ENCODE measurements at places on chromosomes 3 and 15.

- DNase-seq = no peak
Observed at GRCh38 chr3:109375975-109376374, 38.6 kb upstream of the DPPA4 start.

GRCh38 chr3:58613236-58614132 is 36.3 kb upstream of the FAM107A start:
- no peak for DNase-seq

DNA sequence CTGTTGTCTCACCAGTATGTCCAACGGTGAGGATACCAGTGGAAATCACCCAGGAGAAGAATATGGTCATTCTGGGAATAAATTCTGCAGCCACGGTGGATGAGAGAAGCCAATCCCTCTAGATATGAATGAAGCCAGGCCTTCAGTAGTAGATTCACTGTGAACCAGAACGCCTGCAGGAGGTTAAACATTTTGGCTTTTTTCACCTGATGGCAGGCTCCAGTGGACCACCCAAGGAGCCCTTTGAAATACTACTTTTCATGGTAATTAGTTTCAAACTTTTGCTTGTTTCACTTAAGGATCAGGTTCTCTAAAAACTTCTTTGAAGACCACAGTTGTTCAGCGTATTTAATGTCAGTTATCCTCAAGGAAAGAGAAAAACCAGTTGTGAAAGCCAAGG is 353.4 kb downstream of the RORA start:
- no peak for DNase-seq

DNA sequence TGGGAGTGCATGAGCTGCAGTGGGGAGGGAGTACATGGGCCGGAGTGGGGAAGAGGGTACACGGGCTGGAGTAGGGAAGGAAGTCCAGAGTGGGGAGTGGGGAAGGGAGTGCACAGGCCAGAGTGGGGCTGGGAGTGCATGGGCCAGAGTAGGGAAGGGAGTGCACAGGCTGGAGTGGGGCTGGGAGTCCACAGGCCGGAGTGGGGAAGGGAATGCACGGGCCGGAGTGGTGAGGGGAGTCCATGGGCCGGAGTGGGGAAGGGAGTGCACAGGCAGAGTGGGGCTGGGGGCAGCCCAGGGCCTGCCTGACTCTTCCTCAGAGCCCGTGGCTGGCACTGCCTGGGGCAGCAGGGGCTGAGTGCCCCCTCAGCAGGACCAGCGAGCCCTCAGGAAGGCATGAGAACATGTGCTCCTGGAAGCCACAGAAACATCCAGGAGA is 40.7 kb downstream of the KLF15 start:
- no peak for DNase-seq

DNA sequence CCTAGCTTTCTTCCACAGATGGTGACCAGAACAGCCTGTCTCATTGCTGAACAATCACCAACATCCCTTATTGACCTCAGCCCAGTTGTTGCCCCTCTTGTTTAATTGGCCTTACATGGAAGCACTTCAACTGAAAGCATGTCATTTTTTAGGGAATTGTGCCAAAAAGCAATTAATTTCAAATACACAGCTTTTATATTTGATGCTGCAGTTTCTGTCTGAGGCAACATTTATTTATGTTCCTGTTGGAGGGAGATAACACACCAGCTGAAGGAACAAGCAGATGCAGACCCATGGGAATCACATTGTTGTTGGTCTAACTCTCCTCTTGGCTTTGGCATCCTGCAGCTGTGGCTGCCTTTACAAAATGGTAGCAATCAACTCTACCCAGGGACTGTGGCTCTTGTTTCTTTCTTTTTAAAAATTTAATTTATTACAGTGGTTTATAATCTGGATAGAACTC is 498.1 kb upstream of the RGMA start:
- no peak for DNase-seq

DNA sequence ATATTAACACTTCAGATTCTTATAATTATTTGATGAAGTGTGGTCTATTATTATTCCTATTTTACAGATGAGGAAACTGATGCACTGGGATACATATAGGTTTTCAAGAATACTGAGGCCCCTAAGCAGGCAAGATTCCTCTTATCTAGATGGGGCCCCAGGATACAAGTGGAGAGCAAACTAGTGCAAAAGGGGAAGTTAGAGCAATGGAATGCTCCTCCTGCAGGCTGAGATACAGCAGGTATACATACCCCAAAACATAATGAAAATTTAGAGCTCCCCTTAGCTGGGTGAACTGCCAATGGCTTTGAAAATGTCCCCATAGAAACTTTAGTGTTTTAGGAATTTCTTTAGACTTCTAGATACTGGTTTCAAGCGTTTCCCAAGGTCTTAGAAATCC is 247.1 kb downstream of the CHST2 start:
- DNase-seq = no peak

- no peak for DNase-seq
Observed at GRCh38 chr3:41900265-41900664, 61.6 kb downstream of the ULK4 start.

DNA sequence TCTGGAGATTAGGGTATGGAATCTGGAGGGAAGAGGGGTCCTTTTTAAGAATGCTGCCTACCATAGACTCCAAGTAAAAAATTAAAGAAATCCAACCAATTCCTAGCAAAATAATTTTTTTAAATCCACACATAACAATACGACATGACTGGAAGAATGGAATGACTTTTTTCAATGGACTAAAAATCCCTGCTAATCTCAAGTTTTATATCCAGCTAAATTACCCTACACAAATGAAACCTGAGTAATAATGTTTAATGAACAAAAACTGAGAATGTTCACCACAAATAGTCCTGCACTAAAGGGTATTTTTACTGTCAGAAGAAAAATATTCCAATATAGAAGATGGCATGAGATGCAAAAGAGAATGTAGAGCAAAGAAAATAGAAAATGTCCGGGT is 220.3 kb upstream of the AGTR1 start:
- no peak for DNase-seq

GRCh38 chr15:51992953-51993352 is 21.4 kb upstream of the LEO1 start:
- DNase-seq = no peak

DNA sequence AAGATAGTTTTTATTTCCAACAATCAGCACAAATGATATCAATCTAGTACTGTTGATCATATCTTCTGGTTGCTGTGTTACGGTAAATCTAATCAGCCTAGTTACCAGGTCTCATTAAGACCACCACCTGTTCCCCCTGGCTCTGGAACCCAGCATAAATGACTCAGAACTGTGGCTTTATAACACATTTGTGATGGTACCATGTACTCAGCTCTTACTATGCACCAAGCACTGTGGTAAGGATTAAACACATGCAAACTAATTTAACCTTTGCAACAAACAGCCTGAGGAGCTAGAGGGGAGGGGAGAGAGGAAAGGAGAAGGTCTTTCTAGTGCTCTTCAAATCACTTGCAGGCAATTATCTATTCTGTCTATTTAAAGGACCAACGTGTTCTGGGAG is 173.9 kb upstream of the LMCD1 start:
- no peak for DNase-seq

DNA sequence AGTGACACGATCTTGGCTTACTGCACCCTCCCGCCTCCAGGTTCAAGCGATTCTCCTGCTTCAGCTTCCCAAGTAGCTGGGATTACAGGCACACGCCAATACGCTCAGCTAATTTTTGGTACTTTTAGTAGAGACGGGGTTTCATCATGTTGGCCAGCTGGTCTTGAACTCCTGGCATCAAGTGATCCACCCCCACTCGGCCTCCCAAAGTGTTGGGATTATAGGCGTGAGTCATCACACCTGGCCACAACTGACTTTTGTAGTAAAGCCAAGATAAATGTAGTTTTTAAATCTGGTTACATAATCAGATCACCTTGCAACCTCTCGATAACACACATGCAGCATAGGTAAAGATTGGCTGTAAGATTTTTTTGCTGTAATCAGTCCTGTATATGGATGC is 657.5 kb upstream of the DPPA4 start:
- no peak for DNase-seq

DNA sequence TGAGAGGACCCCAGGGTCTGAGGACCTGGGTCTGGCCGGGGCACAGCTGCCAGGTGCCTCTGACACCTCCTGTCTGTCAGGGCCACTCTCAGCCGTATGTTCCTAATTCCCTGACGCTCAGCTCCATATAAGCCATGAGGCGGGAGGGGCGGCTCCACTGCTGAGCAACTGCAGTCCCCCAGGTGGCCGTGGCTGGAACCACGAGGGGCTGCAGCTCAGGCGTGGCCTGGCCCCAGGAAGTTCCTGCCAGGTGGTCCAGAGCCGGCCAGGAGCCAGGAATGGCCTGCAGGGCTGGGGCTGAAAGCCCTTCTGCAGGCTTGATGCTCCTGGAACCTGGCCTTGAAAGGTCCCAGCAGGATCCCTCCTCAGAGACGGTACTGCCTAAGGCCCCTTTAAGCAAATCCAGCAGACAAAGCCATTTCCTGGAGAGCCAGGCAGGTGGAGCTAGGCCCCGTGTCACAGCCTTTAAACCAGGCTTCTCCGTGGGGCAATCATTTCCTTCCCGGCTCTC is 118.0 kb downstream of the CHSY1 start:
- no peak for DNase-seq

DNA sequence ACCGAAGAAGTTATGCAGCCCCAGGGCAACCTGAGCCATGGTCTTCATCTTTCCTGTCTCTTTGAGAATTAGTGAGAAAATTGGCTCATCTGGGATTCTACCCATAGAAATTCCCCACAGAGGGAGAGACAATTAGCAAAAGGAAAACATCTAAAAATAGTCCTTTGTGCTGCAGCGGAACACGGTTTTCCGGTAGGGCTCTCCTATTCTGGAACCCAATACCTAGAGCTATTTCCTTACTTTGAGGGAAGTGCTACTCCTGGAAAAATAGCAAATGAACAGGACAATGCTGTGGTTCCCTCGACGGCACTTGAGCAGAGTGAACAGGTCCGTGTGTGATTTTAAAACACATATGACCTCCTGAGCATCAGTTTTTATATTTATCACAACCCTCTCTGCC is 210.5 kb downstream of the FGF12 start:
- no peak for DNase-seq

All from stimulated activated CD4-positive, alpha-beta T cell treated with anti-CD3 and anti-CD28 coated beads, TNF-alpha, amount 100 ng/mL, for 24 hours (primary cell).